T-cell (primary cell): ENCODE measurements at places on chromosomes 2 and 18.

DNA sequence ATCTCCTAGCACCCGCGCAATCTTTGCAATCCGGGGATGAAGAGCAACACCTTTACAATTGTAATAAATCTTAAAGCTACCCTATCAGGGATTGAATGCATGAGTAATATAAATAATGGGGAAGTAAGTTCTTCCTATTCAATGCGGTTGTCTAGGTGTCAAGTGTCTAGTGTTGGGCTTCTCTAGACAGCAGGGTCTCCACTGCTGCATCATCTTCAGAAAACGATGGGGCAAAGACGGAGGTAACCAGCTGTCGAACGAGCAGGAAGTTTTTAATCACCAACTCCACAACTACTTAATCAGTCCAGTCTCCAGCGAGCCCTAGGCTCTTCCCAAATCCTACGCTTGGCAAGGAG is 573 bp downstream of the STAM2 start:
- no peak for DNase-seq

- DNase-seq = no peak
These were observed 88.5 kb downstream of the TGIF1 start for GRCh38 chr18:3538456-3538855.

DNA sequence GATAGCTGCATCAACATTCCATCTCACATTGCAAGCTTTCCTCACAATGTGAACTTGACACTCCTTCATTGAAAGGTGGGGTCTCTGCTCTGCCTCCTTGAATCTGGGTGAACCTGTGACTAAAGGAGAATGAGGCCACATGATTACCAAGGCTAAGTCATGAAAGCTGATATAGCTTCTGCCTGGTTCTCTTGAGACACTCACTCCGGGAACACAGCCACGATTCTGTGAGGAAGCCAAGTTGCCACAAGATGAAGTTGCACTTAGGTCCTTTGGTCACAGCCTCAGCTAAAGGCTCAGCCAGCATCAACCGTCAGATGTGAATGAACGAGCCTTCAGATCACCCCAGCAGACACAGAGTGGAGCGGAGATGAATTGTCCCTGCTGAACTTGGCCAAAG is 94.7 kb upstream of the FAM136A start:
- no peak for DNase-seq

GRCh38 chr18:50138181-50139064 is 56.5 kb downstream of the MYO5B start:
- DNase-seq = no peak

DNA sequence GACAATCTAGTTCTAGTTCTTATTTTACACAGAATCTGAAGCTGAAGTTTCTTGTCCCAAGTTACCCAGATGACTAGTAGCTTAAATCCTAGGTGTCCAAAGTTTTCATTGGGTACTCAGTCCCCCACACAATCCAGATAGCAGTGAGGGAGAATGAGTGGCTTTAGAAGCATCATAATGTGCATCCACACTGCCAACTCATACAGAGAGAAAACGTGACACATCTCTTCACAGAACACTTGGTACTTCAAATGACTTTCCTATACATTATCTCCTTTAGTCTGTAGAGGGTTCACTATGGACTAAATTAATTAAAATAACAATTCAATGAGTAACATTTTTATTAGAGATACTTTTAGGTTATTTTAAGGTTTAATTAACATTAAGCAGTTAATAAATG is 45.2 kb downstream of the STRADB start:
- DNase-seq = no peak

GRCh38 chr18:74154716-74155115 is 6.4 kb downstream of the TIMM21 start:
- no peak for DNase-seq

- no peak for DNase-seq
These were observed 358.1 kb downstream of the ERBB4 start for GRCh38 chr2:212180408-212181083.

DNA sequence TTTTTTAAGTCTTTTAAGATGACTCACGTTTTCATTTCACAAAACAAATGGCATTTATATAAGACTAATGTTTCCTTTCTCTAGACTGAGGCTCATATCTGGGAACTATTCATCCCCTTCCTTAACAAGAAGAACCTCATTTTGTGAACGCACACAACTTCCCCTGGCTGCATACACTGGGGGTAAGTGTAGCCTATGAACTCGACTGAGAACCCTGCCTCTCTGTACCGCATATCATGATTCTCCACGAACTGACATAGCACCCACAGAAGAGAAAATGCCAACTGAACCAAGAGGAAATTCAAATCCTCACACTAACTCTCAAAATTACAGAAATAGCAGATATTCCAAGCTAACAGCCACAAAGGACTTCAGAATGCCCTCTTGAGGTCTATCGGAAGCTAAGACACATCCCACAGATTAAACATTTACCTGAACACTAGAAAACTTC is 236.7 kb downstream of the TCF4 start:
- no peak for DNase-seq

DNA sequence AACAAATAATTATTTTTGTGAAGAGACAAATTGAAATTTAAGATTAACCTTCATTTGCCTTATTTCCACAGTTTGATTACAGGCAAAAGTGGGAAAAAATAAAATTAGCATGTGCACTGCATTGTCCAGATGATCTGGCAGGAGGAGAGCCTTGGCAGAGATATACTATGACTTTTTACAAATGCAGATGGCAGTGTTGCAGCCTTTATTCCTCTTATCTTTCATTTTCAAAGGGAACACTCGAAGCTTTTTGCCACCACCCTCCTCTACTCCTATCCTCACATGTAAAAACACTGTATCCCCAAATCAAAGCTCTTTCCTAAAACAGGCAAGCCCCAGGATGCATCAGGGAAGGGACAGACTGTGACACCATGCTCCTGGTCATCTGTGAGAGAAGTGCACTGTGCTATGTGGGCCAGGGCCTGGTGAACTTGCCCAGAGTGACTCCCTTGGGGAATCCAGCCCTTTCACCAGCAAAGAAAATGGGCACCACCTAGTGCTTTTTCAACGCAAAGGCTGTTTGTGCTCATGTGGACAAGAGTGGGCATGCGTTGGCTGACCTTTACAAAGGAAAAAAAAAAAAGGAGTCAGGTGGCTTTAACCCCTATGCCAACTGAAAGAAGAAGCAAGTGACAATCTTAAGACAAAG is 74.7 kb upstream of the ETAA1 start:
- DNase-seq = no peak

GRCh38 chr2:148794558-148794957 is 80.5 kb upstream of the KIF5C start:
- no peak for DNase-seq

GRCh38 chr2:46555011-46555410 is 75.6 kb downstream of the TMEM247 start:
- DNase-seq = peak; percentile 28

DNA sequence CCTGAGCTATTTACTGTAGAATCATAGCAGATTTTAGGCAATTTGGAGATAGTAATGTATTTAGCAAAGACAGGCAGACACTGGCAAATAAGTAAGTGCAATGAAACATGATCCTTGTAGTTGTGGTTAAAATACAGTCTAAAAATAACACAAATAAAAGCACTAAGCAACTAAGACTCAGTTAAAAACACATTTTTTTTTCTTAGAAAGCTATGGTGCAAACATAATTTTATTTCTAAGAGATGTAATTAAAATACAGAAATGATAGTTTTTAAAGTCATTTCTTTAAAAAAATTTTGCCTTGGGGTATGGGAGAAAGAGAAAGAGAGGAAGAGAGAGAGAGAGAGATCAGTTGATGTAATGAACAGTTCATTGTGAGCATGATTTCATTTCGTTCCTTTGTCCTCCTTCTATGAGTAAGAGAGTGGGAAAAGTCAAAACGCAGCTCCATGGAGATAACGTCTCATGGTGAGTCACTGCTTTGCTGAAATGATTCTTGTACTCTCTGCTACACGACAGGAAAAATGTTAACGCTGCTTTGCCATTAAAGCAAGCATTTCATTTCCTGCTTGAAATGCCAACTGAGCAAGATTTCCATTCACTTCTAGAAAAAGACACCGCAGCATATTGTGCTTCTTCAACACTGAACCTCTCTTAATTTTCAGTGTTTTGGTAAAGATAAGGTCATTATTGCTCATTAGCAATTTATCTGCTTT is 61.3 kb upstream of the PGAP1 start:
- DNase-seq = no peak

DNA sequence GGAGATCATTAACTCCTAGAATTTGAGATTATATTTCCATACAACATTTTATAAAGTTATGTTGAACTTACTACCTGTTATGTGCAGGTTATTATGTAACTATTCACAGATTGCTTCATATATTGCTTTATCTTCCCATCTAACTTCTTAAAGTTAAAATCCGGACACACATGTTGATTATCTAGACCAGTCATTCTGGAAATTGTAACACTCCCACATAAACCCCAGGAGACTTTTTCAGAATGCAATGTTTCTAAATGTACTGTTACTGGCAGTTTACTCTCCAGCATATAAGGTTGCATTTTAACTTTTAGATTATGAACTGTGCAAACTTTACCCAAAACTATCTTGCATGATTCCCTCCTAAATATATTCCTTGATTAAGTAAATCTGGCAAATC is 70.5 kb upstream of the FAM117B start:
- DNase-seq = no peak

DNA sequence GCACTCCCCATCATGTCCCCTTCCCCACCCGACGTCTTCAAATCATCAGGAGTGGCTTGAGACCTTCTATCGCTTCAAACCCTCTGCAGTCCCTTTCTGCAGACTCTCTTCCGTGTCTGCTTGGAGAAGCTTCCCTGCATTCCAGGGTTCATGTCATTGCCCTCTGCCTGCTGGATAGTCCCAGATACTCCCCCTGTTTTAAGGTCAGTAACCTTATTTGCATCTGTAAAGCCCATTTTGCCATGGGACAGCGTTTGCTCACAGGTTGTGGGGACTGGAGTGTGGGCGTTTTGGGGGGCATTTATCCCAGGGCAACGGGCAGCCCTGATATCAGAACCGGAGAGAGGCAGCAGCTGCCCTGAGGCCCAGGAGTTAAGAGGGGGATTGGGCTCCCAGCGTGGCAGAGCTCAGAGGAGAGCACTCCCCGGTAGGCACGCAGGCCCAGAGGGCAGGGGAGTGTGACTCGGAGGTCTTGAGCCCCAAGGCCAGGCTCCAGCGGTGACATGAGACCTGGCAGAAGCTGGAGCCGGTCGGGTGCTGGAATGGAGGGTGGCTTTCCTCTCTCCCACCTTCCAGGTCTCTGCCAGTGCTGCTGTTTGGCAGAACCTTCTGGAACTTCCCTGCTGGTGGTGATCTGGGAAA is 73.8 kb downstream of the RTP5 start:
- no peak for DNase-seq

DNA sequence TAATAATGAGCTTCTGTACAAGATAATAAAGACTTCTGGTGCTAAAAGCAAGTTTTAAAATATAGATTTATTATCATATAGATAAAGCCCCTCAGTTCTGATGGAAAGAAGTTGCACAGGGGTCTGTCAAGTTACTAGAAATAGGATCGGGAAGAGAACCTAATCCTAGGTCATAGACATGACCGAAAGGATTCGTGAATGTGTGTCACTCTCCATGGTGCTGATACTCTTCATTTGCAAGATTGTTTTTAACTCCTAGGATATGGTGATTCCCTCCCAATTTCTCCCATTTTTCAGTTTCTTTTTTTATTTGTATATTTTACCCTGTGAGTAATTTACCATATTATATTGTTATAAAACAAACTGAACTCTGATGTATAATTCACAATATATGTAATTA is 58.9 kb upstream of the CTNNA2 start:
- no peak for DNase-seq

- DNase-seq = peak; percentile 49
These were observed 228.1 kb upstream of the TRIB2 start for GRCh38 chr2:12488352-12489318.

DNA sequence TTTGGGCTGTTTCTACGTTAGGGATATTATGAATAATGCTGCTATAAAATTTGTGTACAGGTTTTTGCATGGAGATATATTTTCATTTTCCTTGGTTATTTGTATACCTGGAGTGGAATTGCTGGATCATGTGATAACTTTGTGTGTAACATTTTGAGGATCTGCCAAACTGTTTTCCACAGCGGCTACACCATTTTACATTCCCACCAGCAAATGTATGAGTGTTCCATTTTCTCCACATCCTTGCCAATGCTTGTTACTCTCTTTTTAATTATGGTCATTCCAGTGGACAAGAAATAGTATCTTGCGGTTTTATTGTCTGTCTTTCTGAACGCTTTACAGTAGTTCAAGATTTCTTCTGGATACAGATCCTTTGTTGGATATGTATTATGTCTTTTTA is 13.6 kb downstream of the GORASP2 start:
- no peak for DNase-seq

DNA sequence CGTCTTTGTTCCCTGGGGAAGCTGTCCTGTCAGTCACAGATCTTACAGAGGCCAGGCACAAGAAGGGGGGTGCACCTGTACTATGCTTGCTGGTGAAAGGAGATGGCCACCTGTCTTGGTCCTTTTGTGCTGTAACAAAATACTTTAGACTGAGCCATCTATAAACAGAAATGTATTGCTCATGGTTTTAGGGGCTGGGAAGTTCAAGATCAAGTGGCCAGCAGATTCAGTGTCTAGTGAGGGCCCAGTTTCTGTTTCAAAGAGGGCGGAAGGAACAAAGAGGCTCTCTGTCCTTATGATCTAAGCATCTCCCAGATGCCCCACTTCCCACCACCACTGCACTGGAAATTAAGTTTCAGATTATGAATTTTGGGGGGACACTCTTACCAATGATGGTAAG is 35.5 kb upstream of the RPL37A start:
- no peak for DNase-seq

DNA sequence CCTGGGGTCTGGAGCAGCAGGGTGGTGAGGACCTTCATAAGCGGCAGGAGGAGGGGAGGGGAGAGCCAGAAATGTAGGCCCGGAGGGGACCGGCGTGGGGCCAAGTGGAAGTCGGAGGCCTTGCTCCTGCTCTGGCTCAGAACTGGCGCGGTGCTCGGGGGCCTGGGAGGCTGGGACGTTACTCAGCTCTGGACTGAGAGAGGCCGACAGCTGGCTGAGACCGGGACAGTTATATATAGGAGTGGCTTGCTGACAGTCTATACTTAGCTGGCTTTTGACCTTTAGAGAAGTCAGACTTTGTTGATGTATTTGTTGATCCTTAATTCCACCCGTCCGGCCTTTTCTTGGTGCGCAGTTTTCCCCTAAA is 15.7 kb downstream of the IGFBP5 start:
- DNase-seq = no peak
